ENCODE measurements at places on chromosomes 1 and 21. TPM values are rescaled to one million over a fixed set of nuclear protein-coding genes. Genes with fewer than 3 reads are reported as not detected.

- no peak for DNase-seq
Observed at GRCh38 chr1:245835386-245835785, 671.7 kb downstream of the SMYD3 start.

- DNase-seq: no peak
Observed at GRCh38 chr1:176157995-176158394, 49.1 kb downstream of the COP1 start.

DNA sequence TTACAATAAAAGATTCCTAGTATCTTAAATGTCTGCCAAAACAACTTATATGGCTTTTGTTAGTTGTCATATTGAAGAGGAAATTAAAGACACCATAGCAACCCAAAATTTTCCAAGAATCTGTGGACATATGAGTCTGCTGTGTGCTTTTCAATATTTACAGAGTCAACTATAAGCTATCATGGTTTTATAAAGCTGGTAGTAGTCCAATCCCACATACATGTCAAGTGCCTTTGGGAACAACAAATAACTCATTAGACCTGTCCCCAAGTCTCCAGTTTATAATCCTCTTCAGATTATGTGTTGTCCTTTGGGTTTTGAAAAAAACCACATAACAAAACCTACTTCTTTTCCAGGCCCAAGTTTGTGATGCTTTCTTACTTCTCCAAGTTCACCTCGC lies 293.8 kb upstream of the USP25 start:
- DNase-seq: no peak

DNA sequence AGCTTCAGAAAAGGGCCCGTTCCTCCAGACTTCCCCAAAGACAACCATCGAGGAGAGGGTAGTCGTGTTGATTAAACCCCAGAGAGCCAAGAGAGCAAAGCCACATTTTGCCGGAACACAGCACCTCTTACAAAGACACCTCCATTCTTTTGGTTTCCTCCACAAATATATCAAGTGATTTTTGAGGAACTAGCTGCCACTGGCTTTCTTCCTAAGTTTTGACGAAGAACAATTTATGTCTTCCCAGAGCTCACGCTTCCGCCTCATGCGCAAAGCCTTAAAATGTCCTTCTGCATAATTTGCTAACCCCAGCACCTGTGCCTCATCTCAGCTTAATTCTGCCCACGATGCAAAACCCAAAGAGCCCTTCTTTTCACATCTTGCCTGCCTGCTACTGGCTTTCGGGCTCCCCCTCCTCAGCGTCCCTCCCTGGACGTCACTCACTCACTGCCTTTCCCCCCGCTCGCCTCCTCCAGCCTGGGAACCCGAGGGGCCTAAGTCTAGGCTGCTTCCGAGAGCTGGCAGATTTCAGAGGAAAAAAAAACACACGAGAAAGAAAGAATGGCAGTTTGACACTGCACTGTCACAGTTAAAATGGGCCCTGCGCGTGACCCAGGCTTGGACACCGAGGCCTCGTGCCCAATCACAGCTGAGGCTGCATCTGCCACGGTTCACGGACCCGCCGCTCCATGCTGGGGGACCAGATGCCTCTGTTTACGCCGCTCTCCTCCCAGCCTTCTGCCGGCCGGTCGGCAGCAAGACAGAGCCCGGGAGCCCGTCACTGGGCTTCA lies 77.6 kb upstream of the IFNAR2 start:
- no peak for DNase-seq

DNA sequence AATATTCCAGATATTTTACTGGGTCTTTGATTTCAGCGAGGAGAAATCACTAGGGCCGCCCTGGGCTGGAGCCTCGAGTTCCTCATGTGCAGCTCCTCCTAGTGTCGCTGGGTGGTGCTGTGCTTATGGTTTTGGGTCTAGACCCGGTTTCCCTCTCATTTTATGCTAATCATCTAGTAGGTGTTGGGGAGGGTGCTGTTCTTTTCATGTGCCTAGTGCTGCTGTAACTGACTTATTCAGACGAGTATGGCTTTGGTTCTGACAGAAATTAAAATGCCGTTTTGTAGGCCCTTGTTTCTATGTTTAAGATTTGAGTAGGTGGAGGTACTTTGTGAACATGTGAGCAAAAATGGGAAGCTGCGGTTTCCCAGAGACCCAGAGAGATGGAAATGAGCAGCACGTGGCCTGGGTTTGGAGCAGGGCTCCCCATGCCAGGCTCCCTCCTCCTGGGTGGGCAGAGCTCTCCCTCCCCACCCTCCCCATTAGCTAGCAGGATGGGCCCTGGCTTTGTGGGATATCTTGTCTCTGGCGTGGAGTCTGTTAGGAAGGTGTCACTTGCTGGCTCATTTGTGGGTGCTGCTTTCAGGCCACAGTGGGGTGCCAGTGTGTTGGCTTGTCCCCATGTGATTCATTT lies 74.0 kb upstream of the GPR88 start:
- peak; percentile 74 for DNase-seq

Gene CFHR1
- total RNA-seq: not detected

Gene WNT4
- 0.53 TPM for total RNA-seq

Gene MYCBP
- 15.3 TPM for total RNA-seq

Gene CCDC17
- total RNA-seq: 1.3 TPM

Gene SLC25A34
- 0.23 TPM for total RNA-seq
